Activated naive CD8-positive, alpha-beta T cell treated with anti-CD3 and anti-CD28 coated beads, Interleukin-2, amount 10 ng/mL, durations not matched to agents 7 days and 5 days (primary cell): ENCODE measurements at places on chromosomes 7 and 10.

DNA sequence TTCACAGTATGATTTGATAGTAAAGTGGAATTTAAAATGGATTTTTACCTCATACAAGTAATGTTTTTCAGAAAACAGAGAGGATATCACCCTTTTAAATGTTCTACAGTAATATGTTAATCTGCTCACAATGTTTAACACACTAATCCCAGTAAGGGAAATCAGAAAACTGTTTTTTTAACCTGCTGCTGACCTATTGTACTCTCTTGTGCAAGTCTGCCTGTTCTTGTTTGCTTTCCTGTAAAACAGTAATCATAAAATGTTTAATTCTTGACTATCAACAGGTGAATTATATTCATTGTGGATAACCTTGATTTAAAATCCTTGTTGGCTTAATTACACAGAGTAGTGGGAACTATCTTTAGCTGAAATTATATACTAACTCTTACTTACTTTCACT lies 126.4 kb downstream of the GNAT3 start:
- no peak overlapping the region for H3K4me3 ChIP-seq
- no peaks in the 10 kb centered on the region for H3K36me3 ChIP-seq
- no peaks in the 10 kb centered on the region for H3K4me1 ChIP-seq
- no peaks in the 10 kb centered on the region for H3K27me3 ChIP-seq
- no peak for DNase-seq

DNA sequence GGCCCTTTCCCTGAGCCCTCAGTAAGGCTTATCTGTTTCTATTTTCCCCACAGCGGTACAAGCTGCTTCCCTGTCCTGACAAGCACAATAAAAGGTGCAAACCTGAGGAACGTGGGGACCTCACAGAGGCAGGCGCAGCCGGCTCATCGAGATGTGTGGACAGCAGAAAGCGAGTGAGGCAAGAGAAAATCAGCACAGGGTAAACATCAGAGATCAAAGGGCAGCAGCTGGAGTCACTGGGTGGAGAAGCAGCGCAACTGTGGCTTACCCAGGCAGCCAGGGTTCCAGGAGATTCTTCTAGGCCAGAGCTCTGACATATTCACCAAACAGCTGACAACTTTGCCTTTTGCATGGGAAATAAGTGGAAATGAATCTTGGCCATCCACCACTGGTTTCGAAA lies 212.6 kb downstream of the WDR11 start:
- no peaks in the 10 kb centered on the region for H3K36me3 ChIP-seq
- H3K4me1 ChIP-seq: peaks cover 2% of the 10 kb centered on the region
- no peak overlapping the region for H3K27ac ChIP-seq
- no peak overlapping the region for H3K4me3 ChIP-seq

DNA sequence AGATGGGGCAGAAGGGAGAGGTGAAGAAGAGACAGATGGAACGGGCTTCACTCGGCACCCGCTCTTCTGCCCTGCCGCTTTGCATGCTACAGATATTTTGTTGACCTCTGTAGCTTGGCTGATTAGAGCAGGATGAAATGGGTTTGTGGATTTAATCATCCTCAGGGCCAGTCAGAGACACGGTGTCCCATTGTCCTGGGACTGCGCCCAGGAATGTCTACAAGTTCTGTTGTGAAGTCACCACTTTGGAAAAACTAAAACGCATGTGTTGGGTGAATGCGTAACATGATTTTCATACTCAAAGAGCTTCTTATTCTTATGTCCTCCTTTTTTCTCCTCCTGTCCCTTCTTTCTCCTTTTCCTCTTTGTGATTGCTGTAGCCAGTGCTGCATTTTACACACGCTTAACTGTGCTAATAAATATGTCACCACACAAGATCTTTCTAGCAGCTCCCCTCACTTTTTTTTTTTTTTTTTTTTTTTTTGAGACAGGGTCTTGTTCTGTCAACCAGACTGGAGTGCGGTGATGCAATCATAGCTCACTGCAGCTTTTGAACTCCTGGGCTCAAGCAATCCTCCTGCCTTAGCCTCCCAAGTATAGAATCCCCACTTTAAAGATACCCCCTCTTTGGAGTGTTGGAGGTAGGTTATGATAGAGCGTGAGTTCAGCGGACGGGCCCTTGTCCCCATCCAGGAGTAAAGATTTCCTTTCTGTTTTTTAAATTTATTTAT lies 3.4 kb downstream of the CPA4 start:
- no peaks in the 10 kb centered on the region for H3K27me3 ChIP-seq
- no peak overlapping the region for H3K27ac ChIP-seq
- H3K36me3 ChIP-seq: no peaks in the 10 kb centered on the region
- H3K4me1 ChIP-seq: no peaks in the 10 kb centered on the region
- no peak for DNase-seq

GRCh38 chr7:6589829-6590644 lies at the start of gene INTS15:
TSS of gene INTS15 (plus strand) at chr7:6590021. CDS start at chr7:6590284, 263 bp downstream.
- peak within 1 kb of the TSS; percentile 99 for H3K4me3 ChIP-seq
- H3K27ac ChIP-seq: peak within 1 kb of the TSS; percentile 94
- peak; percentile 95 for DNase-seq
- H3K27me3 ChIP-seq: no peaks in the 10 kb centered on the region
- H3K36me3 ChIP-seq: peaks cover 27% of the 10 kb centered on the region
- H3K4me1 ChIP-seq: peaks cover 14% of the 10 kb centered on the region

DNA sequence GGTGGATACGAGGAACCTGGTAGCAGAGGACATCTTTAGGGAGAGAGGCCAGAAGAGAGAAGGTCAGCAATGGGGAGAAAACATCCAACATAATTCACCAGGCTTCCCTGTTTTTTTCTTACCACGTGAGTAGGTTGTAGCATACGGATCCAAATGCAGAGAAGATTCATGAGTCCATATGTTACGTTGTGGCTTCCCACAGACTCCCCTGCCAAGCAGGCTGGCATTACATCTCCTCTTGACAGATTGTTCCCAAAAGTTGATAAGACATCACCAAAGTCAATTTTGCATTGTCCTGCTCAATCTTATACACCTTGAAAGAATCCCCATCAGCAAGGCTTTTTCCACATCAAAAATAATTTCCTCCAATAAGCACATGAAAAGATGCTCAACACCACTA lies 39.7 kb downstream of the DRGX start:
- no peak for DNase-seq
- H3K4me1 ChIP-seq: peaks cover 4% of the 10 kb centered on the region
- no peak overlapping the region for H3K4me3 ChIP-seq
- H3K27me3 ChIP-seq: peaks cover 13% of the 10 kb centered on the region

GRCh38 chr10:33099748-33100147 lies 141.7 kb upstream of the ITGB1 start:
- H3K27me3 ChIP-seq: no peaks in the 10 kb centered on the region
- no peak for DNase-seq
- no peak overlapping the region for H3K4me3 ChIP-seq
- H3K4me1 ChIP-seq: peaks cover 16% of the 10 kb centered on the region
- H3K36me3 ChIP-seq: peaks cover 6% of the 10 kb centered on the region
- no peak overlapping the region for H3K27ac ChIP-seq

- peaks cover 35% of the 10 kb centered on the region for H3K4me1 ChIP-seq
- H3K27me3 ChIP-seq: peaks cover 29% of the 10 kb centered on the region
- H3K36me3 ChIP-seq: peaks cover 14% of the 10 kb centered on the region
- no peak for DNase-seq
- no peak overlapping the region for H3K4me3 ChIP-seq
These were observed 258.7 kb downstream of the ELFN1 start for GRCh38 chr7:1928645-1929348.

DNA sequence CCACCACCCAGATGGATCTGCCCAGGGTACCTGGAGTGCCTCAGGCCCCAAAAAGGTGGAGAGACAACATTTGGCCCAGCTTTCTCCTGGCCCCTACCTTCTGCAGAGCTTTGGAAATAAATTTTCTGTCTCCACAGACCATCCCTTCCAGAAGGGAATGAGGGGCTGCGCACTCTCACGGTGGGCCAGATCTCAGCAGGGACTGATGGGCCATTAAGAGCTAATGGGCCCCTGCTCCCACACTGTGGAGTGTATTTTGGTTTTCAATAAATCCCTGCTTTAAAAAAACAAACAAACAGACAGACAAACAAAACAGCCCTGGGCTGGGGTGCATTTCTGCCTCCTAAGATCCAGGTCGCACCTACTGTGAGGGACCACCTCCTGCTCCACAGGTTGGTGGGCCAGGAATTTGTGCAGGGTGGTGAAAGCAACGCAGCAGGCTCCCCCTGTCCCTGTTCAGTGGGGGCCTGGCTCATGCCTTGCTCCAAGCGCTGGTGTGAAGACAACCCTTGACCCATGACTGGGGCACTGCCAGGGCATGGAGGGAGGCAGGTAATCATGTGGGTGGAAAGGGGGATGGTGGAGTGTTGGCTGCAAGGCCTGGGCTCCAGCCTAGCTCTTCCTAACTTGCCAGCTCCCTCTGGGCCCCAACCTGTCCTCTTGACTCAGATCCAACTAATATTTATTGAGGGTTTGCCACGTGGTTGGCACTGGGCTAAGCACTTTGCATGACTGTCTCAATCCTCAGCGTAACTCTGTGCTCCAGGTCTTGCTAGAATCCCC lies 88.5 kb downstream of the COL13A1 start:
- peaks cover 7% of the 10 kb centered on the region for H3K27me3 ChIP-seq
- no peak overlapping the region for H3K27ac ChIP-seq
- no peak overlapping the region for H3K4me3 ChIP-seq
- no peaks in the 10 kb centered on the region for H3K4me1 ChIP-seq
- DNase-seq: no peak
- H3K36me3 ChIP-seq: no peaks in the 10 kb centered on the region

GRCh38 chr7:191105-191980 lies 1.0 kb upstream of the FAM20C start:
- DNase-seq: no peak
- peaks cover 34% of the 10 kb centered on the region for H3K27me3 ChIP-seq
- no peak overlapping the region for H3K27ac ChIP-seq

- no peak overlapping the region for H3K27ac ChIP-seq
- H3K4me3 ChIP-seq: no peak overlapping the region
- H3K27me3 ChIP-seq: no peaks in the 10 kb centered on the region
- DNase-seq: no peak
- H3K4me1 ChIP-seq: no peaks in the 10 kb centered on the region
- no peaks in the 10 kb centered on the region for H3K36me3 ChIP-seq
These were observed 124.1 kb upstream of the FERD3L start for GRCh38 chr7:19269301-19269700.

- peak overlapping the region; percentile 43 for H3K4me3 ChIP-seq
- no peaks in the 10 kb centered on the region for H3K36me3 ChIP-seq
- H3K27ac ChIP-seq: no peak overlapping the region
- peaks cover 44% of the 10 kb centered on the region for H3K27me3 ChIP-seq
These were observed 125.2 kb downstream of the DOCK4 start for GRCh38 chr7:112080978-112081377.

DNA sequence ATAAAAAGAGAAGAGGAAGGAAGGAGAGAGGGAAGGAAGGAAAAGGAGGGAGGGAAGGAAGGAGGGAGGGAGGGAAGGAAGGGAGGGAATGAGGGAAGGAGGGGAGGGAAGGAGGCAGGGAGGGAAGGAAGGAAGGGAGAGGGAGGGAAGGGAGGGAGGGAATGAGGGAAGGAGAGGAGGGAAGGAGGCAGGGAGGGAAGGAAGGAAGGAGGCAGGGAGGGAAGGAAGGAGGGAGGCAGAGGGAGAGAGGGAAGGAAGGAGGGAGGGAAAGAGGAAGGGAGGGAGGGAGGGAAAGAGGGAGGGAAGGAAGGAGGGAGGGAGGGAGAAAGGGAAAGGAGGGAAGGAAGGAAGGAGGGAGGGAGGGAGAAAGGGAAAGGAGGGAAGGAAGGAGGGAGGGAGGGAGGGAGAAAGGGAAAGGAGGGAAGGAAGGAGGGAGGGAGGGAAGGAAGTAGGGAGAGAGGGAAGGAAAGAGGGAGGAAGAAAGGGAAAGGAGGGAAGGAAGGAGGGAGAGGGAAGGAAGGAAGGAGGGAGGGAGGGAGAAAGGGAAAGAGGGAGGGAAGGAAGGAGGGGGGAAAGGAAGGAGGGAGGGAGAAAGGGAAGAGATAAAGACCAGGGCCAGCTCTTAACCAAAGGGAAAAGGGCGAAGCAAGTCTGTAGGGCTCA lies 5.7 kb upstream of the LAT2 start:
- no peak for DNase-seq
- H3K27ac ChIP-seq: no peak overlapping the region
- H3K4me1 ChIP-seq: peaks cover 19% of the 10 kb centered on the region

- H3K36me3 ChIP-seq: no peaks in the 10 kb centered on the region
- H3K4me3 ChIP-seq: no peak overlapping the region
- no peaks in the 10 kb centered on the region for H3K4me1 ChIP-seq
- DNase-seq: no peak
These were observed 57.1 kb downstream of the DMBT1 start for GRCh38 chr10:122617476-122618270.

- H3K27ac ChIP-seq: no peak overlapping the region
- H3K4me3 ChIP-seq: no peak overlapping the region
- no peak for DNase-seq
- no peaks in the 10 kb centered on the region for H3K27me3 ChIP-seq
These were observed 43.7 kb downstream of the DGKB start for GRCh38 chr7:14858866-14859265.

GRCh38 chr10:126701526-126701925 lies 31.0 kb upstream of the C10orf90 start:
- no peaks in the 10 kb centered on the region for H3K4me1 ChIP-seq
- H3K36me3 ChIP-seq: no peaks in the 10 kb centered on the region
- H3K27me3 ChIP-seq: no peaks in the 10 kb centered on the region
- no peak overlapping the region for H3K4me3 ChIP-seq
- no peak for DNase-seq

GRCh38 chr7:37916673-37917660 lies at the start of gene SFRP4:
TSS of gene SFRP4 (minus strand) at chr7:37916817. CDS start at chr7:37916537, 280 bp downstream.
- peaks cover 77% of the 10 kb centered on the region for H3K27me3 ChIP-seq
- H3K36me3 ChIP-seq: no peaks in the 10 kb centered on the region
- no peak for DNase-seq
- H3K27ac ChIP-seq: no peak within 1 kb of the TSS
- peaks cover 10% of the 10 kb centered on the region for H3K4me1 ChIP-seq

- H3K4me3 ChIP-seq: no peak overlapping the region
- no peaks in the 10 kb centered on the region for H3K27me3 ChIP-seq
These were observed 37.5 kb upstream of the DOCK1 start for GRCh38 chr10:126867567-126868365.

DNA sequence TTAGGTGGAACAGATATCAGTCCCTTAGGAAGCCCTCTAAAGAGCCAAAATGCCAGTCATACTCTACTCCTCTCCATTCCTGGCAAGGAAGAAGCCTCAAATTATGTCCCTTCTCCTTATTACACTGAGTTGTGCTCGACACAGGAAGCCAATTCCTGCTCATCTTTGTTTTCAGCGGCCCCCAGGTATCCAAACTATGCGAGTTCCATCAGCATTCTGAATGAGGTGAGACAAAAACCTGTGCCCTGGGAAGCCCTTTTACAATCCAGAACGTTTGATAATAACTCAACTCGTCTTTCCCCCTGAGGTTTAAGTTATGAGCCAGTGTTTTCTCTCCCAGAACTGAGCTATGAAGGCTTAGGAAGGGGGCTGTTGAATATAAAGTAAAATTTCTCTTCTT lies 580.5 kb downstream of the NXPH1 start:
- no peaks in the 10 kb centered on the region for H3K4me1 ChIP-seq
- H3K36me3 ChIP-seq: no peaks in the 10 kb centered on the region
- DNase-seq: no peak
- H3K27me3 ChIP-seq: no peaks in the 10 kb centered on the region

- no peak for DNase-seq
- no peaks in the 10 kb centered on the region for H3K27me3 ChIP-seq
- no peak overlapping the region for H3K27ac ChIP-seq
- H3K4me3 ChIP-seq: no peak overlapping the region
- no peaks in the 10 kb centered on the region for H3K36me3 ChIP-seq
These were observed 2.9 kb downstream of the MRLN start for GRCh38 chr10:59750155-59750945.

- no peak overlapping the region for H3K27ac ChIP-seq
- peaks cover 32% of the 10 kb centered on the region for H3K4me1 ChIP-seq
- H3K4me3 ChIP-seq: peak overlapping the region; percentile 10
- H3K36me3 ChIP-seq: peaks cover 16% of the 10 kb centered on the region
- H3K27me3 ChIP-seq: no peaks in the 10 kb centered on the region
These were observed 41.3 kb downstream of the CCDC6 start for GRCh38 chr10:59865101-59865500.
